Subcutaneous preadipocyte (primary cell): ENCODE measurements at places on chromosomes 2 and 18. TPM values are rescaled to one million over a fixed set of nuclear protein-coding genes. Genes with fewer than 3 reads are reported as not detected.

Gene POTEJ
- not detected in 2 replicates for total RNA-seq

Gene CHRND
- total RNA-seq: not detected in 2 replicates

Gene TRIM43
- total RNA-seq: not detected in 2 replicates

Gene COLEC12
- 92.6 and 115 TPM in 2 replicates for total RNA-seq

Gene IL1F10
- not detected in 2 replicates for total RNA-seq

Gene TBR1
- under 0.01 TPM in 2 replicates for total RNA-seq

Gene GAL3ST2
- total RNA-seq: not detected in 2 replicates

Gene ABCG8
- total RNA-seq: not detected in 2 replicates

Gene PLCL1
- total RNA-seq: 0.20 and 0.37 TPM in 2 replicates

Gene AGPS
- 25.4 and 33.2 TPM in 2 replicates for total RNA-seq

Gene VSNL1
- 0.20 TPM in 1 of 2 replicates, not detected in the other for total RNA-seq

Gene RAB6C
- total RNA-seq: not detected in 2 replicates

Gene RIOK3
- 58.8 and 59.6 TPM in 2 replicates for total RNA-seq

Gene IKZF2
- total RNA-seq: 5.5 and 7.0 TPM in 2 replicates

Gene TMEM169
- total RNA-seq: 0.37 TPM in 1 of 2 replicates, not detected in the other

Gene GAD1
- total RNA-seq: not detected in 2 replicates

Gene COL3A1
- total RNA-seq: 1,186 and 1,584 TPM in 2 replicates

Gene LRATD1
- total RNA-seq: 0.37 and 1.2 TPM in 2 replicates

Gene EML6
- 4.0 and 4.1 TPM in 2 replicates for total RNA-seq

Gene SELENOI
- total RNA-seq: 20.2 and 32.3 TPM in 2 replicates

Gene MAPK4
- total RNA-seq: not detected in 2 replicates

Gene SGO2
- 10.7 and 19.7 TPM in 2 replicates for total RNA-seq

Gene EMILIN2
- 14.7 and 21.1 TPM in 2 replicates for total RNA-seq

Gene C1QL2
- not detected in 2 replicates for total RNA-seq

Gene PRSS56
- not detected in 2 replicates for total RNA-seq

Gene ABCB11
- total RNA-seq: not detected in 2 replicates

Gene SH3YL1
- total RNA-seq: 32.5 and 36.7 TPM in 2 replicates

Gene SLC5A7
- total RNA-seq: not detected in 2 replicates

Gene ANKRD36C
- total RNA-seq: 35.6 and 60.6 TPM in 2 replicates

Gene TRAPPC12
- total RNA-seq: 66.9 and 80.0 TPM in 2 replicates

Gene SLC23A3
- 0.73 and 1.8 TPM in 2 replicates for total RNA-seq

Gene PDCD1
- not detected in 2 replicates for total RNA-seq

Gene GDF7
- under 0.01 TPM in 2 replicates for total RNA-seq

Gene ZNF512
- total RNA-seq: 16.5 and 22.7 TPM in 2 replicates

Gene CYP27C1
- under 0.01 TPM in 1 of 2 replicates, not detected in the other for total RNA-seq

Gene SLC38A11
- not detected in 2 replicates for total RNA-seq

Gene GPAT2
- total RNA-seq: 12.5 and 21.7 TPM in 2 replicates

Gene DLGAP1
- 0.39 and 1.5 TPM in 2 replicates for total RNA-seq

Gene FN1
- total RNA-seq: 8,592 and 13,726 TPM in 2 replicates

Gene XDH
- total RNA-seq: 0.78 and 1.1 TPM in 2 replicates

Gene NABP1
- 63.2 and 63.7 TPM in 2 replicates for total RNA-seq

Gene ELP2
- total RNA-seq: 77.2 and 90.9 TPM in 2 replicates

Gene OST4
- 193 and 258 TPM in 2 replicates for total RNA-seq

Gene SH3RF3
- 7.3 and 14.9 TPM in 2 replicates for total RNA-seq

Gene NT5DC4
- not detected in 2 replicates for total RNA-seq

Gene MARCO
- total RNA-seq: under 0.01 TPM in 1 of 2 replicates, not detected in the other

Gene CNOT11
- 36.7 and 54.0 TPM in 2 replicates for total RNA-seq

Gene TOGARAM2
- total RNA-seq: under 0.01 and 0.37 TPM in 2 replicates

Gene CNTNAP5
- total RNA-seq: not detected in 2 replicates

Gene SNTG2
- total RNA-seq: 0.20 TPM in 1 of 2 replicates, not detected in the other

Gene GKN2
- total RNA-seq: not detected in 2 replicates
